ENCODE measurements at places on chromosomes 12 and 14. TPM values are rescaled to one million over a fixed set of nuclear protein-coding genes. Genes with fewer than 3 reads are reported as not detected.

TMEM179 gene
- total RNA-seq = 3.2 TPM

LMNTD1 gene
- not detected for total RNA-seq

RAD51B gene
- total RNA-seq = 9.6 TPM

PRICKLE1 gene
- 24.7 TPM for total RNA-seq

JPH4 gene
- total RNA-seq = 1.4 TPM

TNFRSF1A gene
- total RNA-seq = 83.5 TPM

CLEC4C gene
- total RNA-seq = not detected

OTX2 gene
- total RNA-seq = 85.8 TPM

WNT1 gene
- total RNA-seq = not detected

STAC3 gene
- 1.6 TPM for total RNA-seq

OASL gene
- total RNA-seq = not detected

RFLNA gene
- 3.7 TPM for total RNA-seq

RPS6KA5 gene
- total RNA-seq = 1.1 TPM

MORN3 gene
- 1.5 TPM for total RNA-seq

TAS2R20 gene
- total RNA-seq = 0.38 TPM

RNASE7 gene
- total RNA-seq = not detected

COL2A1 gene
- 4.6 TPM for total RNA-seq

WSCD2 gene
- total RNA-seq = 1.7 TPM

STAT2 gene
- 42.2 TPM for total RNA-seq

SPIC gene
- total RNA-seq = not detected

XPOT gene
- 118 TPM for total RNA-seq

GZMH gene
- total RNA-seq = not detected

SLC7A8 gene
- 66.7 TPM for total RNA-seq

CCNK gene
- total RNA-seq = 14.2 TPM

ADGRD1 gene
- 0.97 TPM for total RNA-seq

PAPLN gene
- total RNA-seq = 1.0 TPM

MGP gene
- not detected for total RNA-seq

KRT6A gene
- total RNA-seq = not detected

C14orf180 gene
- total RNA-seq = not detected

PAWR gene
- total RNA-seq = 116 TPM

MYH6 gene
- 0.03 TPM for total RNA-seq

FOXG1 gene
- 0.14 TPM for total RNA-seq

RNF212B gene
- total RNA-seq = not detected

PROX2 gene
- not detected for total RNA-seq

PUS1 gene
- total RNA-seq = 36.7 TPM

RAN gene
- total RNA-seq = 1,191 TPM

TMPRSS12 gene
- total RNA-seq = not detected

CFAP251 gene
- 0.24 TPM for total RNA-seq

Measured in H7 (cell line).